ENCODE measurements at places on chromosomes 3 and 15. TPM values are rescaled to one million over a fixed set of nuclear protein-coding genes. Genes with fewer than 3 reads are reported as not detected.

Gene ADCY5
- total RNA-seq, result 0.51 TPM

Gene KBTBD13
- total RNA-seq, result not detected

Gene OCA2
- not detected for total RNA-seq

Gene CRABP1
- total RNA-seq, result not detected

Gene TYRO3
- 9.8 TPM for total RNA-seq

Gene FETUB
- total RNA-seq, result not detected

Gene PCBP4
- total RNA-seq, result 46.2 TPM

Gene SAMMSON
- under 0.01 TPM for total RNA-seq

Gene FEZF2
- total RNA-seq, result not detected

Gene FBXO40
- total RNA-seq, result not detected

Gene PCCB
- 81.4 TPM for total RNA-seq

Gene MYRIP
- total RNA-seq, result under 0.01 TPM

Gene HOMER2
- 9.9 TPM for total RNA-seq

Gene EMC7
- 47.7 TPM for total RNA-seq

Gene C3orf85
- total RNA-seq, result not detected

Gene HDC
- total RNA-seq, result not detected

Gene RTP3
- total RNA-seq, result not detected

Gene BCHE
- total RNA-seq, result 29.0 TPM

Gene LIPH
- total RNA-seq, result under 0.01 TPM

Gene C2CD4A
- not detected for total RNA-seq

Gene SEMA7A
- 2.3 TPM for total RNA-seq

Gene CACNA2D2
- under 0.01 TPM for total RNA-seq

Gene PROK2
- not detected for total RNA-seq

Gene MFSD1
- total RNA-seq, result 117 TPM

Gene SMCO1
- total RNA-seq, result not detected

Gene GP5
- 0.17 TPM for total RNA-seq

Gene LRRIQ4
- under 0.01 TPM for total RNA-seq

Gene GRAMD1C
- 2.1 TPM for total RNA-seq

Gene LSAMP
- 4.8 TPM for total RNA-seq

Gene PRSS50
- total RNA-seq, result not detected

Gene GYG1
- total RNA-seq, result 43.1 TPM

Gene CNTN6
- total RNA-seq, result not detected

Gene RNU5B-1
- total RNA-seq, result not detected

Gene PDZRN3
- 47.5 TPM for total RNA-seq

Gene ATP13A5
- total RNA-seq, result not detected

Gene CEP19
- 4.4 TPM for total RNA-seq

Gene SI
- total RNA-seq, result not detected

Gene PLA1A
- 0.26 TPM for total RNA-seq
